Uterus (tissue), 4 donors: ENCODE measurements at places on chromosomes 5 and 9. TPM values are rescaled to one million over a fixed set of nuclear protein-coding genes. Genes with fewer than 3 reads are reported as not detected.

S1PR3 gene
- 57.3 TPM for total RNA-seq

GRCh38 chr5:98713856-98714255, 59.6 kb upstream of the RGMB start:
- no peak for DNase-seq

DNA sequence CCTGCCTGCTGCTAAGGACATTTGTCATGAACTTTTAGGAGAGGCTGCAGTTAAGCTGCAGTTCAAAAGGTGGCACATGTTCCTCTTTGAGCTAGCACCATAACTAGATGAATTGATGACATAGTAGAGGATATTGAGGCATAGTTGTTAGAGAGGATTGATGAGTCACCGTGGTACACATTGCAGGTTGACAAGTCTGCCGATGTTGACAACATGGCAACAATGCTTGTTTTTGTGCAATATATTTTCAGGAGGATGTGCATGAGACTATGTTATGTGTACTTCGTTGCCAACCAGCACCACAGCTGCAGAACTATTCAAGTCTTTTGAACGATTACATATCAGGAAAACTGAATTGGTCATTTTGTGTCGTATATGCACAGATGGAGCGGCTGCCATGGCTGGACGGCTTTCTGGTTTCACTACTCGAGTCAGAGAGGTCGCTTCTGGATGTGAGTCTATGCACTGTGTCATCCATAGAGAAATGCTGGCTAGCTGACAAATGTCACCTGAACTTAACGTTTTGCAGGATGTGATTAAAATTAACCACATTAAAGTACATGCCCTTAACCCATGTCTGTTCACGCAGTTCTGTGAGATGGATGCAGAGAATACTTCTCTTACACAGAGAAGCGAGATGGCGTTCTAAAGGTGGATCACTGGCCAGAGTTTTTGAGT, 24.2 kb downstream of the ANP32B start:
- no peak for DNase-seq

N4BP3 gene
- total RNA-seq = 1.5 TPM

DNA sequence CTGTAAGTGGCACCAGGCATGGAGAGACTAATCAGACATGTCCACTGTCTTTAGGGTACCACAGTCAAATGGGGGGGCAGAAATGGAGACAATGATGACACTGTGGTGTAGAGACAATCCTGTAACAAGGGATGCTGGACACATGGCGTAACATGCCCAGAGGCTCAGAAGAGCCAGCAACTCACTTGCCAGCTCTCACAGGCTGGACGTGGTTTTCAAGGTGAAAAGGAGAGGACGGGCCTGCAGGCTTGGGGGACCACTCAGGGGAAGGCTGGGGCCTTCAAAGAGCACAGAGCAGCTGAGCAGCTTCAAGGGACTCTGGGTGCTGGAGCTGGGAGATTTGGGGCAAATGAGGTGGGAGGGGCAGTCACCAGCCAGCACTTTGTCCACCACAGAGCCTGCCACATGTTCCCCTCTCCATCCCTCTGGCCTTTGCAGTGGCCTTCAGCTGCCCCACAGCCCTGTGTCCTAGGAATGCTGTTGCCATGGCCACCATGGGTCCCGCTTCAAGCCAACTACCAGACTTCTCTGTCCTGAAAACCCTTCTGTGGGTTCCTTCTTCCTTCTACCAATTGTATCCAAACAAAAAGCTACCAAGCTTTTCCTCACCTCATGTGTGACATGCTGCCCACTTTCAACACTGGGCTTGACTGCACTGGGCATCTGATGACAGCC, 140.4 kb downstream of the GABBR2 start:
- DNase-seq = no peak

ZNF883 gene
- total RNA-seq = 6.6 TPM
